Femur (tissue), 1 donor: ENCODE measurements at places on chromosomes 7 and 10.
A peak's percentile ranks its signal among the peaks of the same experiment; 100 is the strongest.

- no peak for DNase-seq
Observed at GRCh38 chr10:46319389-46319788, 32.6 kb downstream of the ANTXRL start.

DNA sequence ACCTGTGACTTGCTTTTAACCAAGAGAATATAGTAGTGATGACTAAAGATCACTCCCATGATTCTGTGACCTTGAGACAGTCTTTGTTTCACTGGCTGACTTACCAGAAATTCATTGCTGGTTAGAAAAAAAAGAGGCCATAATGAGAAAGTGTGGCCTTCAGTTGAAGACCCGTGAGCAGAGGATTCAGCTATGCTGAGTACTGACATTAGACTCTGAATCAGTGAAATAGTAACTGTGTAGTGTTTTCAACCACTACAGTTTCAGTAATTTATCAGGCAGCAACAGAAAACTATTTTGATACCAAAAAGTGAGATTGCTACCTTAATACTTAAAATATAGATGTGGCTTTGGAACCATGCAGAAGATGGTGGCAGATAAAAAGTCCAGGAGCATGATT lies 298.0 kb upstream of the KCND2 start:
- DNase-seq: no peak

DNA sequence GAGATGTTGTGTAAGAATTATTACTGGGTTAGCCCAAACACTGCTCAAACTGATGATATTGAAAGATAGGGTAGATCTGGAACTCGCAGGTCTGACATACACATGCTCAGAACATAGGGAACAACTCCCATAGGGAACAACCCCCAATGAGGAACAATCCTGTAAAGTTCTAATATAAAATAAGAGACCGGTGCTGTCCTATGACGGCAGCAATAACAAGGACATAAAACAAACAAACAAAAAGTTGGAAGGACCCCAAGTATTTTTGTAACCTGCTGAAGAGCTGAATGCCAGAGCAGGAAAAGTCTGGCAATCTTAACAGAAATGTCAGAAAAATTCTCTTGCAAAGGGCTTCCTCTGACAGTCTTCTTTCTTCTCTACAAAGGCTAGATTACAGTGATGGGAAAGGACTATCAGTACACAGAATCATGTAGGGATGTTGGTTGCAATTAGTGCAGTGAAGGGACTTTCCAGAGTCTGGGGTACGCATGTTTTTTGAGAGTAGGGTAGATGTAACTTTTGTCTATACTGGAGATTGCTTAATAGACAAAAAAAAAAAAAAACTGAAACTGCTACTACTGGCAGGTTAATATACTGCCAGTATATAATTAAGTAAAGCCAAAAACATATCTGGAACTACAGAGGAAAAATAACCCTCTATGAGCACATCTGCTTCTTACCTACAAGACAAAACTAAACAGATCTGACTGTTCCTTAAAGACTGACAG lies 35.5 kb downstream of the IDE start:
- DNase-seq: no peak

- no peak for DNase-seq
Observed at GRCh38 chr10:25501912-25502311, 327.1 kb downstream of the GPR158 start.

GRCh38 chr7:13910805-13911551 lies 78.5 kb downstream of the ETV1 start:
- no peak for DNase-seq

DNA sequence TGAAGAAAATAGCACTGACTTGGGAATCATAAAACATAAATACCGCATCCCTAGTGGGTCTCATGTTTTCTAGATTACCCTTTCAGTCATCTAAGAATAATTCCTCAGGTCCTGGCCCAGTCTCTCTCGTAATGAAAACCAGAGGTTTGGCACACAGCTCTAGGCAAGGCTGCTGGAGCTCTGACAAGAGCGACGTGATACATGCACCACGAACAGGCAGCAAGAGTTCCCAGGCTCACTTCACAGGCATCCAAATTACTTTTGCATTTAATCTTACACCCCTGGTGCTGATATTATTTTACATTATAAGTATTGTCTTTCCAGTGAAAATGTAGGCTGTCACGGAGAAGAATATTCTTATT lies 105.2 kb downstream of the THSD7A start:
- peak; percentile 88 for DNase-seq

- DNase-seq: no peak
Observed at GRCh38 chr7:7214398-7215347, 32.3 kb downstream of the C1GALT1 start.

GRCh38 chr10:22681301-22681700 lies 33.1 kb downstream of the PIP4K2A start:
- DNase-seq: no peak

- no peak for DNase-seq
Observed at GRCh38 chr7:38798552-38799267, 110.3 kb downstream of the VPS41 start.

DNA sequence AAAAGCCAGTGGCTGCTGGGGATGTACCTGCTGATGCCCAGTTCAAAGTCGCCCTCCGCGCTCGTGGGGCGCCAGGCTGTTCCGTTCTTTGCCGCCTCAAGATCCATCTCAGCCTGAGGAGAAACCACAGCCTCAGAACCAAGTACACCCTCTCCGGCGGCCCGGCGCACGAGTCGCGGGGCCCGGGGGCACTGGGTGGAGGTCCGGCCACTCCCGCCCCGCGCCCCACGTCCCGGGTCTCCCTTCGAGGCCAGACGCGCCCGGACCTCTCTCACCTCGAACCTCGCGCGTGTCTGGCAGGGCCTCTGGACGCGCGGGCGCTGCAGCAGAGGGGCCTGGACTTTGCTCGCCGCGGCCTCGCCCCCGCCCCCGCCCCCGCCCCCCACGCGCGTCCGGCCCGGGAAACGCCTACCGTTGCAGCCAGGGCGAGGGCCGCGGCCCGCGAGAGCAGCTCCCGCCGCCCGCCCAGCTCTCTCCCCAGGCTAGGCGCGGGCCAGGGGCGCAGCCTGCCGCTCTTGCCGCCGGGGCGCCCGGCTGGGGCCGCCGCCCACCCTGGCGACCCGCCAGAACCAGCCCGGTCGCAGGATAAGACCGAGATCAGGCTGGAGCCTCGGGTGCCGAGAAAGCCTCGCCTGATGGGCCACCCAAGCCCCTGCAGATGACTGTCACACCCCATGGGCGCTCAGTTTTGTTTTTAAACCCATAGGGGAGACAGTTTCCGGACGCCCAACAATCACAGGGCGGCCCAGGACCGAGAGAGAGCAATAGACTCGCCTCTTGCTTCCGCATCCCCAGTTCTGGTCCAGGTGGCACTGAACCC lies at the start of gene ABCB4:
Gene ABCB4, minus strand, starts transcription at position 322 of the 820 bp plus-strand sequence. Its CDS starts 215 bp downstream, at position 107.
- DNase-seq: peak; percentile 35

GRCh38 chr7:70459546-70459945 lies 672.4 kb upstream of the GALNT17 start:
- DNase-seq: no peak

DNA sequence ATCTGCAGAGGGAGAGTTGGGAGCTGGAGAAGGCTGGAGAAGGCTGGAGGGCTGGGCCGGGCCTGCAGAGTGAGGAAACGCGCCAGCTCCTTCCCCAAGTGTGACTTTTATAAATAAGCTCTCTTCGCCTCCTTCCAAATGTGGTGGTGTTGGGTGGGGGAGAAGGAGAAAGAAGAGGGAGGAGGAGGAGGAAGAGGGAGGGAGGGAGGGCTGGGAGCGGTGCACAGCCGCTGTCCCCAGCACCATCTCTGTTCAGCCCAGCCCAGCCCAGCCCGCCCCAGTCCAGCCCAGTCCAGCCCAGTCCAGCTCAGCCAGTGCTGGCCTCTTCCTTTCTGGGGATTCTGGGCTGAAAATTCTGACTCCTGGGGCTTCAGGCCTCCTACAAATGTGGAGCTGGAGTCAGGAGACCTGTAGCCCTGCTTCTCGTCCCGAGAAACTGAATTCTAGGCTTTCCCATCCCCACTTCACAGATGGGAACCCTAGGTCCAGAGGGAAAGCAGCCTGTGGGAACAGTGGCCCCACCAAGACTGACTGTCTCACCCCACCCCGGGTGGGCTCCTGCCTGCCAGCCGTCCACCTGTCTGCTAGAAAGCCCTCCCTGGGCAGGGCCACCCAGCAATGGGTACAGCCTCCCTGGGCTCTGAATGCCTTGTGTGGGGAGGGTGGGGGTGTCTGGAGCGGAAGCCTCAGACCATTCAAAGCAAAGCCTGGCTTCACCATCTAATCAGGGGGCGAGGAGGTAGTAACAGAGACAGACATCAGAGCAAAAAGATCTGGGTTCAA lies 2.3 kb downstream of the STX1A start:
- DNase-seq: peak; percentile 60

DNA sequence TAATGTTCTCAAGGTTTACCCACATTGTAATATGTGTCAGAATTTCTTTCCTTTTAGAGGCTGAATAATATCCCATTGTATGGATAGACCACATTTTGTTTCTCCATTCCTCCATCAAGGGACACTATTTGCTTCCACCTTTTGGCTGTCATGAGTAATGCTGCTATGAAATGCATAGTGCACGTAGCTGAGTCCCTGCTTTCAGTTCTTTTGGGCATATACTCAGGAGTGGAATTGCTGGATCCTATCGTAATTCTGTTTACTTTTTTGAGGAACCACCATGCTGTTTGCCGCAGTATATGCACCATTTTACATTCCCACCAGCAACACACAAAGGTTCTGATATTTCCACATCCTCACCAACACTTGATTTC lies 60.0 kb downstream of the PRF1 start:
- DNase-seq: no peak

- no peak for DNase-seq
Observed at GRCh38 chr7:28149291-28150101, 31.1 kb downstream of the JAZF1 start.

- DNase-seq: no peak
Observed at GRCh38 chr7:92647652-92648051, 57.5 kb upstream of the FAM133B start.

DNA sequence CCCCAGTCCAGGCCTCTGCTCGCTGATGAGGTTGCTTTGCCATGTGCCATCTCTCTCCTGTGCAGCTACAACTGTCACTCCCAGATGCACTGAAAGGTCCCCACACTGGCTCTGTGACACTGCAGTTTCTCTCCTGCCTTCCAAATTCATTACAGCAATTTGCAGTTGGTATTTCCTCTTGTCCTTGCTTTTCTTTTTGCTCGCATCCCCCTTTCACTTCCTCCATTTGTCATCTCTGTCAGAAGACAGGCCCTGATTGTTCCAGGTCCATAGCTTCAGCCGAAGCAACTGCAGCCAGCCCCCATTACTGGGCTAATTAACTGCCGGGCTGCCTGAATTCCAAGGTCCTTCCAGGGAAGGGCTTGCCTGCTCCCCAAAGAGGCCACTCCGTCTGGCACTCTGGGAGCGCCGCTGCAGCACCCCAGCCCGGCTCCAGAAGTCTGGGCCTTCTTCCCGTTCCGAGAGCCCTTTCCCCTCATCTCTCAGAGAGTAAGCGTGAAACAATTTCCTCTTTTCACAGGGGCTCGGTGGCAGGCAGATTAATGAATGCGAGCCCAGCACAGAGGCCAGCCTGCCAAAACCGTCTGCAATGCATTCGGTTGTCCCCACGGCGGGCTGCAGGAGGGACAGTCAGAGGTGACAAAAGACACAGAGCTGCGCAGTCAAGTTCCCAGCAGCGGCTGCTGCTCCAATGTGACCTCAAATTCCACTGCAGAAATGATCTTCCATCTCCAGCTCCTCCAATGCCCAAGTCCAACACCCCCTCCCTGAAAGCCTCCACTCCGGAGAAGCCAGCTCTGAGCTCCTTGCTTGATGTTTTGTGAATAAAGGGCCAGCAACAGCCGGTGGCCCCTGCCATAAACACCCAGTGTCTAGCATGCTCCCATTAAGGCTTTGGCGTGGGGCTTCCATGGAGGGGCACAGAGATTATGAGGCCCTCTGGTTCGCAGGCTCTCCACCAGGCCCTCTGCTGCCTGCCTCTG lies 279.4 kb upstream of the HABP2 start:
- peak; percentile 69 for DNase-seq

DNA sequence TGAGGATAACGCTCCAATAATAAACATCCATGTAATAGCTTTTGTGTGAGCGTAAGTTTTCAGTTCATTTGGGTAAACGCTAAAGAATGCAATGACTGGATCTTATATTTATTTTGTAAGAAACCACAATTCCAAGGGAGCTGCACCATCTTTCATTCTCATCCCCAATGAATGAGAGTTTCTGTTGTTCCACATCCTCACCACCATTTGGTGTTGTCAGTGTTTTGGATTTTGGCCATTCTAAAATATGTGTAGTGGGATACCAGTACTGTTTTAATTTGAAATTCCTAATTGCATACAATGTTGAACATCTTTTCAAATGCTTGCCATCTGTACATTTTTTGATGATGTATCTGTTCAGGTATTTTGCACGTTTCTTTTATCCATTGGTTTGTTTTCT lies 50.9 kb upstream of the SEMA3D start:
- no peak for DNase-seq

DNA sequence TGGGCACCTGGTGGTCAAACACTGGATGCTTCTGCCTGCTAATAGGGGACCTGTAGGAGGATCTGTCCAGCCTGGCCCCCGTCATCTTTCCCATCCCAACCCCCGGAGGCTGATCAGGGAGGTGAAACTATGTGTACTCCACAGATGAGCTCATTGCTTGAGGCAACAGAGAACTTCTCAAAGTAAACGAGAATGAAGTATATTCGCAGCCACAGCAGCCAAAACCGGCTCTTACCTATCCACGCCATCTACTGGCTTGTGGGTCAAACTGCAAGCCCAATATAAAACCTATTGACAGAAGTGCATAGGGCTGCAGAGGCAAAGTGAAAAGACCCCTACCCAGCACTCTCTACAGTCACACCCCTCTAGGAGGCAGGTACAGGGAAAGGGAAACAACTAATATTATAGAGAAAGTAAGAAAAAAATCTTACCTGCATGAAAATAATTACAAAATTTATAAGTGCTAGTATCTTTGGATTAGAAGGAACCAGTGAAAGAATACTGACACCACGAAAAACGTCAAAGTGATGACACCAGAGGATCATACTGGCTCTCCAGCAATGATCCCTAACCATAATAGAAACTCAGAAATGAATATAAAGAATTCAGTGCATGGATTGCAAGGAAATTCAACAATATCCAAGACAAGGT lies 973.5 kb downstream of the ANKRD7 start:
- DNase-seq: peak; percentile 28

DNA sequence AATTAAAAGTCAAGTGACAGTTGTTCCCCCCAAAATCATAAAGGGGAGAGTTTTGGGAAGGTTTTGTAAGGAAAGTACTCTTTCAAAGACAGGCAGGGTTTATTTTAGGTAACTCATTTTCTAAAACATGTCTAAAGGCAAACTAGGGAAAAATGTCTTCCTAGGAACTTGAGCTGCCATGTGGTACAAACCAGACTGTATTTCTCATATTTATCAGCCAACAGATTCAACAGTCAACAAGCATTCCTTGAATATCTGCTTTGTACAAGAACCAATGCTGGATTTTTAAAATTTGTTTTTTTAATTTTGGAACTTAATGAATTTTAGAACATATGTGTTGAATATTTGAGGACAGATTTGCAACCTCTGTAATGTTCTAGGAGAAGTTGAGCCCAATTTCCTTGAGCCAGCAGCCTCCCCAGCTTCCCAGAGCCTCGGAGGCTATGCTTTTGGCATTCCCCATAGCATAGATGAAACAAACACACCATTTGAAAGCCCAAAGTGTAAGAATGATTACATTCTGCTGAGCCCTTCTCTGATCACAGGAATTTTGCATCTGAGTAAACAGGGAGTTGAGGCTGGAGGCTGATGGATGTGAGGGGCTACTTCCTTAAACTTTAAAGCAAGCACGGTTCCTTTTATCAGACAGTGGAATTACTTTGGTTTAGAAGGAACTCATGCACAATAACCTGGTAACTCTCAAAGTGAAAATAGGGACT lies 345.1 kb downstream of the RNLS start:
- DNase-seq: no peak

GRCh38 chr7:108282427-108282996 lies 152.4 kb upstream of the LAMB4 start:
- no peak for DNase-seq

- no peak for DNase-seq
Observed at GRCh38 chr7:97457054-97457453, 274.8 kb upstream of the TAC1 start.
